ENCODE measurements at places on chromosomes 6 and 20.

DNA sequence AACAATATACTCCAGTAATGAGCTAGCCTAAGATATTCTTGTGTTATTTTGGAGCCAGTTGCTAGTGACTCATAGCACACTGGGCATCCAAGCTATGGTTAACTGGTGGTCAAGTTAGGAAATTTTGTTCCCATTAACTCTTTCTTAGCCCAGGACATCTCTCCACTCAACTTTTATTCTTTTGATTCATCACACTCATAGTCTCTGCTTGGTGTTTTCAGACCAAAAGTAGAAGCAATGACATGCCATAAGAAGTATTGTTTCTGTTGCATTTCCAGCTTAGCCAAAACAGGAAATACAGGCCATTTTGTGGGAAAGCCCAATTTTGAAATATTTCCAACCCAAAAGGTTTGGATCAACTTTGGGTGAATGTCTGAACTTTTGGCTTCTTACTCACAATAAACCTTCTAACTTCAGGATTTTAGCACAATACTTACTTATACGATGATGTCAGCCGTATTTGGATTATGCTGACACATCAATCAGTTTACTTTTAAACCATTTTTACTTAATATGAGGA is 31.6 kb upstream of the CCN2 start:
- peak; percentile 57 for DNase-seq

GRCh38 chr6:101740631-101741030 is 347.1 kb downstream of the GRIK2 start:
- DNase-seq = no peak

DNA sequence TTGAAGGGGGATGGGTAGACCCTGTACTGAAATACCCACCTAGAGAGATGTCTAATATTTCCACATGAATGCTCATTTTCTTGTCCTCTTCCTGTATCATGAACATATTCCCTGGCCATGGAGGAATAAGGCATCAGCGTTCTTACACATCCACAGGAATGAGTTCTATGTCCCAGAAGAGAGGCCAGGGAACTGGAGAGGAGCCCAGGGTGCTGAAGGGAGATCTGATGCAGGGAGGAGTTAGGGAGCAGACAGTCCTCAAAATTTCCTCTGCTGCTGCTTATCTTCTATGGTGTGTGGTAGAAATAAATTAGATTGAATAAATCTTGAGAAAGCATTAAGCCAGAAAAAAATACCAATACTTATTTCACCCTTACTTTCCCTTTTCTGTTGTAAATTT is 295.0 kb downstream of the KCNQ5 start:
- no peak for DNase-seq

DNA sequence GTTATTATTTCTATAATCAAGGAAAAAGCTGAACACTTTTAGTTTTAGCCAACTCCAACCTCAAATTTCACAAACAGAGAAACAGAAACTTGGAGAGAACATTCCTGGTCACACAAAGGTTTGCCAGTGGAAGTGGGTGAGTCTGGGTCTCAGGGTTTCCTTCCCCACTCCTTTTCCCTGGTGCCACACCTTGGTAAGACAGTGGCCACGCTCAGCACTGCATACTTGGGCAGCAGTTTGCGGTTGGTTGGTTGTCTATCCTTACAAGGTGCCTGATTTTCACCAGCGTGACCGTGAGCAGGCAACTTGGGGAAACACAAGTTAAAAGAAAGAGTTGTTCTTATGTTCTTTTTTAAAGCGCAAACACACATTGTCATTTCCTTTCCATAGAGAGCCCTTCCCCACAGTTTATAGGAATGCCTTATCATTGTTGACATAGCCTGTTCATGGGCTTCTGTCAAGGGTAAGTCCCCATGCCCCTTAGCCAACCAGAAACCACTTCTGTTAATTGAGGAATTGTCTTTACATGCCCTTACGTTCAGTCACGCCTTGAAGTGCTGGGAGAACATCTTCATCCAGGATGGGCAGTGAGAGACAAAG is 82.2 kb downstream of the RIN2 start:
- DNase-seq = no peak

DNA sequence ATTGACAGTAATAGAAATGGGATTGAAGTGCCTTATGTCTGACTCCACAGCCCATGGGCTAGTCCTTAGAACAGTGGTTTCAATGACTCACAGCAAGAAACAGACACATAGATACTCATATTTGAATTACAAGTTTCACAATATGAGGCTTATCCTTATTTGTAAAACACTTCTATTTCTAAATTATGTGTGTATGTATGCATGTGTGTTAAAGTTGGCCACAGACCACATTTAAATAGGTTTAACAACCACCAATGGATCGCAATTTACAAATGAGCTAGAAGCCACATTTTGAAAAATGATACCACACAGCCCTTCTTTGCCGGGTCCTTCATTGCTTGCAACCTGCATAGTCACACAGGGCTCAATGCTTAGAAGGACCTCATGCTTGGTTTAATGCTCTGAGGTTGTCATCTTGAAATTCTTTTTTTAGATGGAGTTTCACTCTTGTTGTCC is 157.8 kb upstream of the PREP start:
- no peak for DNase-seq

DNA sequence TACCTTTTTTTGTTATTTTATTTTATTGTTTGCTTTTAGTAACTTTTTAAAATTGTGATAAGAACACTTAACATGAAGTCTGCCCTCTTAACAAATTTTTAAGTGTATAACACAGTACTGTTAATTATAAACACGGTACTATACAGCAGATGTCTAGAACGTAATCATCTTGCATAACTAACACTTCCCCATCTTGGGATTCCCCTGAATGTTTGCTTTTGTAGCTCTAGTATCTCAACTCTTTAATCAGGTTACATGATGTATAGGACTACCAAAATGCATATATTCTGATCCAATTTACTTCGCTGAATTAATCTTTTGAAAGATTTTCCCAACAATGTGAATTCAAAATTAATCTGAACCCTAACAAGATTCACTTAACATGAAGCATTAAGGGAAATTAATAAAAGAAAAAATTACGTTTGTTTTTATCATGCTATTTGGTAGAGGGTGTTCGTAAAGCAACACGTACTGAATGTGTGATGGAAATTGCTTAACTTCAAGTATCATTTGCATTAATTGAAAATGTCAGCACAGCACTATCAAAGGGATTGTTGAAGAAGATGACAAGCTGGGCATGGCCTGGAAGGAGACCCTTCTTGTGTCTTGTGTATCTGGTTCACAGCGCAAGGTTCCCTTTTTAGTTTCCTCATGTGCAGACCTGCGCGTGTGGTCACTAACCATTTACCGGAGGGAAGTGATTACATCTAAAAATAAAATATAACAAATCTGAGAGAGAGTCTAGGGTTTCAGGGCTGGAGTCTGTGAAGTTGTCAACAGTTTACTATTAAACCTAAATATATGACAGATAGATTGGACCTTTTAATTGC is 15.2 kb downstream of the COL19A1 start:
- DNase-seq = no peak

GRCh38 chr6:159594750-159595117 is 98.3 kb downstream of the SOD2 start:
- peak; percentile 48 for DNase-seq

GRCh38 chr6:42263165-42263728 is 45.6 kb upstream of the MRPS10 start:
- no peak for DNase-seq

DNA sequence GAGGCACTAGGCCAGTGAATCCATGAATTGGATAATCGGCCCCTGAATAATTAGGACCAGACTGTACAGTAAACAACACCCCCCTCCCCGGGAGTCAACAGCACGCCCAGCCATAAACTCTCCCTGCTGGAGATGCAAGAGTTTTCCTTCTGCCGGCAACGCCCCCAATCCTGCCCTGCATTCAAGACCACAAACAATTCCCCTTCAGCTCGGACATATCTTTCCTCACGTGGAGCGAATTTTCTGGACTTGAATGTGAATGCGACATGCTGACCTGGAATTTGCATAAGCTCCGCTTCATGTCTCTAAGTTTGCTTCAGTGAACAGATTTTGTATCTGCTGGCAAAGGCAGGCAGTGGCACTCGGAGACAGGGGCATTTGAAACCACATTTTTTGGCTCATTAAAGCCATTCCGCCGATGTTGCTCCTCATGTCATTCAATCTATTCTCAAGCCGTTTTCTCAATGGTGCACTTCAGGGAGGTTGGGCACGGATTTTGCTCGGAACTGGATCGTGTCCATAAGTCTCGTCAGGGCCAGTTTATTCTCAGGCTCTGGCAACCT is 38.0 kb upstream of the GMPR start:
- no peak for DNase-seq

GRCh38 chr6:26416288-26416687 is 14.2 kb downstream of the BTN3A1 start:
- no peak for DNase-seq
